GM13976 (cell line): ENCODE measurements at places on chromosomes 3 and 15.

DNA sequence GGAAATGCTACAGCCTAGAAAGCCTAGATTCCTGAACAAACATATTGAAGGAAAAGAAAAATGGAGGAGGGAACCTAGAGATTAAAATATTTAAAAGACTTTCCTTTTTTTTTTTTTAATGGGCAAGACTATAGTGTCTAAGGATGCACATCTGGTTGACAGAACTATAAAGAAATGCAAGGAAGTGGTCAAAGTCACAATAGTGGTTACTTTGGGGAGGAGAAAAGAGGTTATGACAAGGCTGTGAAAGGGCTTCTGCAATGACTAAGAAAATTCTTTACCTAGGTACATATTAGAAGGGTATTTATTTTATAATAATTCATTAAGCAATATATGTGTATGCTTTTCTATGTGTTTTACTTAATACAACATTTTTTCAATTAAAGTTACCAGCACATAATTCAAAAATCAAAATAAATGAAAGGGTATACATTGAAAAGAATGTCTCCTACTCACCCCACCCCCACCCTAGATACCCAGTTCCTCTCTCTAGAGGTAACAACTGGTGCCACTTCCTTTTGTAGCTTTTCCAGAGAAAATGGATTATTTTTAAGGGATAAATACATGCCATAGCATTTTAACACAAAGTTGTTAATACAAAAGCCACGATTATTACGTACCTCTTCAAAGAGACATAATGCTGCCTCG, 70.1 kb downstream of the HERC1 start:
- peak; percentile 32 for DNase-seq

DNA sequence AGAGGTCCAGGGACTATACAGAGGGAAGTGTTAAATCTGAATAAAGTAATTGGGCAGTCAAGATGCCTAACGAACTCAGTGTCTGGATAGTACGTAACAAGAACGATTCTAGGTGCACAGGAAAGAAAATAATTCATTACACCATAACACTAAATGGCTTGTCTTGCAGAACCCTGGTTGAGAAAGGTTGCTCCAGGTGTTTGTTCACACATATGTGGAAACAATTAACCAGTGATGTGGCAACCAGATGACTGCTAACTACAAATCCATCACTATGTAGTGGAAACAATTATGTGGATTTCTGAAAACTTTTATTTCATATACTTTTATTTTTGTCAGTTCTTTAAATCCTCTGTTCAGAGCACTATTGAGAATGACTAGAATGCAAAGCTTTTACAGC, 10.4 kb upstream of the HDC start:
- DNase-seq: no peak

GRCh38 chr15:93997071-93997658, 234.2 kb upstream of the MCTP2 start:
- no peak for DNase-seq

GRCh38 chr15:47586653-47587224, 130.6 kb upstream of the SEMA6D start:
- DNase-seq: no peak

DNA sequence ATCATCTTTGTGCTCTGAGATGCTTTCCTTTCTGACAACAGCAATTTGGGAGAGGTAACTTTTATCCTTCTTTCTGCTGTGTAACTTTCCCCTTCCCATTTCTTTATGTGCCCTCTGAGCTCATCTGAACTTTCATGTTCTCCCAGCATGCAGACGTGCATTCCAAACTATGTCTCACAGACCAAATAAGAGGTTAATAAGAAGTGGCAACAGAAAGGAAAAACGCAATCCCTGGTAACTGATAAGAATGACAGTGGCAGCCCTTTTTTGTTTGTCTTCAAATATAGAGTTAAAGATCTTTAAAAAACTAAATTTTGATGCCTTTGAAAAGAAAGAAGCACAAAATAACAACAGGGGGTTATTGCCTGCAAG, 533.4 kb downstream of the FOXP1 start:
- no peak for DNase-seq

DNA sequence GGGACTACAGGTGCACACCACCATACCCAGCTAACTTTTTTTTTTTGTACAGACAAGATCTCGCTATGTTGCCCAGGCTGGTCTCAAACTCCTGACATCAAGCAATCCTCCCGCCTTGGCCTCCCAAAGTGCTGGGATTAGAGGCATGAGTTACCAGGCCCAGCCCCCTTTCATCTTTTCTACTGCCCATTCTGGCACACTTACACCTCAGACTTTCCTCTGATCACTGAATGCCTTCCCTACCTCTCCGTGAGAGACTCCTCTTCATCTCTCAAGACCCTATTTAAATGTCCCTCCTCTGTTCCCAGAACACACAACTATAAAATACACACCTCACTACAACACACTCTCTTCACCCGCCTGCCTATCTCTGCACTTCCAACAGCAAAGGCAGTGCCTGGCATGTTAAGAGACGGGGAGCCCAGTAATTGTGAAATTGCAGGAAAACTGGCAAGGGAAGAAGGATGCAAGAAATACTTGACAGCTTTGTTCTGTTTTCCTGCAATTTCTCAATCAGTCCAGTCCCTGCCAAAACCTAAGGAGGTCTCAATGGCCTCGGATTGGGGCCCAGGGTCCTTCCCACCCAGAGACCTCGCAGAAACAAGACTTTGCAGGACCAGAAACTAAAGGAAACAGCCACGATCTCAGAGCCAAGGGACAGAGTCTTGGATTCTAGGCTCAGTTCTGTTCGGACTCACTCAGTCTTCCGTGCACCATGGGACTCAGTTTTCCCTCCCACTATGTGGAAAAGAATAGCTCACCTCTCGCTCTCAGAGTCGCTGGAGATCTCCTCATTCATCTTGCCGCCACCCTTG, 849 bp downstream of the RRP9 start:
- DNase-seq: no peak

GRCh38 chr3:17882981-17883380, 140.6 kb upstream of the TBC1D5 start:
- no peak for DNase-seq

GRCh38 chr3:123488645-123489347, 39.9 kb upstream of the ADCY5 start:
- no peak for DNase-seq

DNA sequence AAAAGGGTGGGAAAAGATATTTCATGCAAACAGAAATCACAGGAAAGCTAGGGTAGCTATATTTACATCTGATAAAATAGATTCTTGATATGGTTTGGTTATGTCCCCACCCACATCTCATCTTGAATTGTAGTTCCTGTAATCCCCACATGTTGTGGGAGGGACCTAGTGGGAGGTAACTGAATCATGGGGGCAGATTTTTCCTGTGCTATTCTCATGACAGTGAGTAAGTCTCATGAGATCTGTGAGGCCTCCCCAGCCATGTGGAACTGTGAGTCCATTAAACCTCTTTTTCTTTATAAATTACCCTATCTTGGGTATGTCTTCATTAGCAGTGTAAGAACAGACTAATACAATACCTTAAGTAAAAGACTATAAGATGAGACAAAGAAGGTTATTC, 558.1 kb downstream of the RSL24D1 start:
- DNase-seq: no peak

DNA sequence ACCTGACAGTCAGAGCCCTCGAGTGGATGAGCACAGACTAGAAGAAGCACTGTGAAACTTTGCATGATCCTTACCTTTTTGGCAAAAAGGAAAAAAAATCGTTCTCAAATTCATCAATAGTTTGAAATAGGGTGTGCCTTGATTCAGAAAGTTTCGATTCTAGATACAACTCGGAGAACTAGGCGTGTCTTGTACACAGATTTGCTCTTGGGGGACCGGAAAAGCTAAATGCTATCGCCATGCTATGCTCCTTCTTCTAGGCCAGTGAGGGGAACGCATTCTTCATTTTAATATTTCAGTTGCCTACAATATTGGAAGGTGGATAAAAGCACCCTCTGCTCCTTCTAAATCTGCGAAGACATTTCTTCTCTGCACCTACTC, 25.0 kb downstream of the CD86 start:
- DNase-seq: no peak

DNA sequence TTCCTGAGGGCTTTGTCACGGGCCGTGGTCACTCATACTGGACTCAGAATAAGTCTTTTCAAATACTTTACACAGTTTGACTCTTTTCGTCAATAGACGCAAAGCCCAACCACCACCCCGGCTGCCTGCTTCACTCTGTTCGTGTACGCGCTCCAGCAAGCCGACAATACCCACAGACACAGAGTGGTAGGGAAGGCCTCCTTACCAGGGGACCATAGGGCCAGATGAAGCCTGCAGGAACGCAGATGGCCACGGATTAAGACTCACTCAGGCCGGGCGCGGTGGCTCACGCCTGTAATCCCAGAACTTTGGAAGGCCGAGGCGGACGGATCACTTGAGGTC, 29.7 kb downstream of the EFCAB12 start:
- DNase-seq: no peak

DNA sequence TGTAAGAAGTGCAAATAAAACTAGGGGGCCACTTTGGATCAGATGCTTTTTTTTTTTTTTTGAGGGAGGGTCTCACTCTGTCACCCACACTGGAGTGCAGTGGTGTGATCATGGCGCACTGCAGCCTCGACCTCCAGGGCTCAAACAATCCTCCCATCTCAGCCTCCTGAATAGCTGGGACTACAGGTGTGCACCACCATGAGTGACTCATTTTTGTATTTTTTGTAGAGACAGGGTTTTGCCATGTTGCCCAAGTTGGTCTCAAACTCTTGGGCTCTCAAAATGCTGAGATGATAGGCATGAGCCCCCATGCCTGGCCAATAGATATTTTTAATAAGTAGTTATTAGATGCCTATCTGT, 20.8 kb downstream of the CCR1 start:
- no peak for DNase-seq

DNA sequence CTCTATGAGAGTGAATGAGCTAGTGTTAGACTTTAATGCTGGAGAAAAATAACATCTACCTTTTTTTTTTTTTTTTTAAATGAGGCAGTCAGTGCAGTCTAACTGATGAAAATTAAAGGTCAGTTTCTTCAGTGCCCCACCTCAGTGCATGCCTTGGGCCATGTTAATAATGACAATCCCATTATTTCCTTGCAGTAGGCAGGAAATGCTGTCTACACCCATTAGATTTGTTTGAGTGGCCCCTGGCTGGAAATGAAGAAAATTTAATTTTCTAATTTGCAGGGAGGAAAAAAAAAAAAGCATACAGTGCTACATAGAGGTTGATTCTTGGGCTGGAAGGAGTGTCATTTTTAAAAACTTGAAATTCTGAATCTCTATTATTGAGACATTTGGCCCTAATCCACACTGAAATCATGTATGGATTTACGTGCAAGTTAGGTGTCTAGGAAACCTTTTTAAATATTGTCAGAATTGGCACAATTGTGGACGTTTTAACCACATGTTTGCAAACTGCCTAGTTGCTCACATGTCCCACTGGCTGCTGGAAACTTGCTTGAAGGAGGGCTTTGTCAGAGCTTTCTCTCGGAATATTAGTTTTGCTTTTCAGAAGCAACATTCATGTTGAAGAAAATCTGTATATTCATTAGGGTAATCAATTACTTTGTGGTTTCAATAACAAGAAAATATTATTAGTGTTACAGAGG, 18.4 kb downstream of the FNDC3B start:
- DNase-seq: no peak

DNA sequence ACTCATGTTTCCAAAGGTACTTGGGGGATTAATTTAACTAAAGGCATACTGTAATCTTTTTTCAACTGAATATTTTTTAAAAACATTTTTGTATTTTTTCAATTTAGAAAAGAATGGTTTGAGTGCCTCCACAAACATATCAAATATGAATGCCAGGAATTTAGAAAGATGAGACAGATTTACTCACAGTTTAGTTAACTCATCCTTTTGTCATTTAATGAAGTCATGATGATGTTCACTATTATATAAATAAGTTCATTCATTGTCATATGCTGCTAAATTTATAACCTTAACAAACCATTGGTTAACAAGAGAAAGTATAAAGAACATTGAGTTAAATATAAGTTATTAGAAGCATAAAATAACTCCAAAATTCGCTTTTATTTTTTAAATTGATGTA, 50.0 kb downstream of the FGF7 start:
- DNase-seq: no peak

GRCh38 chr3:119810018-119810435, 28.1 kb downstream of the NR1I2 start:
- peak; percentile 83 for DNase-seq
